ENCODE measurements at places on chromosomes 11 and 22.

DNA sequence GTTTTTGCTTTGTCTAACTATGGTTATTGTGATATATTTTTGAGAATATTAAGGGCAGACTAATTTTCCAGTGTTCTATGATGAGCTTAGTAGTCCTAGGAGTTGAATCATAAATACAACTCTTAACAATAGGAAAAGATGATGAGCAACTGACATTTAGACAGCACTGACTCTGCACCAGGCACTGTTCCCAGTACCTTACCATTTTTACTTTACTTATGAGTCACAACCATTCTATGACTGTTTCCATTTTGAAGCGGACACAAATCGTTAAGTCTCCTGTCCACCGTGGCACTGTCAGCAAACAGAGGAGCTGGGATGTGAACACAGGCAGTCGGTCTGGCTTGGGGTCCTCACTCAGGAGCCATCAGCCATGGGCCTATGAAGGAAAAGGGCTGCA, 3.4 kb upstream of the SCGB2A2 start:
- peaks cover 5% of the 10 kb centered on the region for H3K27me3 ChIP-seq
- H3K36me3 ChIP-seq, result no peaks in the 10 kb centered on the region
- no peak overlapping the region for H3K4me3 ChIP-seq
- no peak overlapping the region for H3K27ac ChIP-seq
- no peaks in the 10 kb centered on the region for H3K4me1 ChIP-seq
- DNase-seq, result no peak

DNA sequence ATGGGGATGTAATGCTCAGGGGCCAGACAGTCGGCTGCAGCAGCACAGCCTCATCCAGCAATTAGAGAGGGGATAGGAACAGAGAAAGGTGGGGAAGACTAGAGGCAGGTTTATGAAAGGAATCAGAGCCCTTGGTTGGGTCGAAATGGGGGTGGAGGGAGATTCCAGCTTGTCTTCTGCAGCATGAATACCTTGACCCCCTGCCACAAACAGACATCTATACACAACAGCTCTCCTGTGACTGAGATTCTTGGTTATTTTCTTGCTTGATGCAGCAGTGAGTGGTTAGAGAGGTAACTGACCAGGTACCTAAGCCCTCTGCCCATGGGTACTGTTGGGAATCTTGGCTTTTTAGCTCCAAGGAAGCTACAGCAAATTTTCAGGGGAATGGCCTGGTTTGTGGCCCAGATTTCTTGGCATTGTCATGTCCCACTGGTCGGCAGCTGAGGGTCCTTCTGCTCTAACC, at the start of gene TRIM49D1:
Gene TRIM49D1, minus strand, starts transcription at position 51 of the 466 bp plus-strand sequence. CDS start 4,535 bp downstream, outside the sequence.
- DNase-seq, result no peak
- H3K4me3 ChIP-seq, result no peak within 1 kb of the TSS
- H3K27ac ChIP-seq, result no peak within 1 kb of the TSS
- peaks cover 2% of the 10 kb centered on the region for H3K27me3 ChIP-seq
- H3K36me3 ChIP-seq, result no peaks in the 10 kb centered on the region

GRCh38 chr11:117020287-117020686, 77.9 kb downstream of the SIK3 start:
- DNase-seq, result no peak
- H3K36me3 ChIP-seq, result no peaks in the 10 kb centered on the region

GRCh38 chr11:134356656-134357544, 25.1 kb downstream of the GLB1L2 start:
- H3K4me1 ChIP-seq, result peaks cover 15% of the 10 kb centered on the region
- H3K27ac ChIP-seq, result no peak overlapping the region
- H3K27me3 ChIP-seq, result peaks cover 9% of the 10 kb centered on the region
- no peak for DNase-seq
- no peaks in the 10 kb centered on the region for H3K36me3 ChIP-seq

DNA sequence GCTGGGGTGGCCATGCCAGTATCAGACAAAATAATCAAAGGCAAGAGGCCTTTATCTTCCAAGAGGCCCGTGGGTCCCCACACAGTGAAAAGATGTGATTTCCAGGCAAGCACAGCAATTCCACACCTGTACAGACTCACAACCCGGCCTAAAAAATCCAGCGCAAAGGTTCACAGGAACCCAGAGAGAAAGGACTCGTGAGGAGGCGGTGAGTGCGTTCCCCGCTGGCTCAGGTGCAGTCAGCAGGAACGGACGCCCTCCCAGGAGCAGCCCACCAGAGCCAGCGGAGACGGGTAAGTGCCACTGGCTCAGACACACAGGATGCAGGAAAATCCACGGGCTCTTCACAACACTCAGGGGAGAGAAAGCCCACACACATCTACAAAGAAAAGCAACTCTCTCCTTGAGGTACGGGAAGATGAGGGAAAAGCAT, 4.4 kb downstream of the TOLLIP start:
- H3K36me3 ChIP-seq, result no peaks in the 10 kb centered on the region
- peaks cover 7% of the 10 kb centered on the region for H3K27me3 ChIP-seq
- H3K4me1 ChIP-seq, result peaks cover 54% of the 10 kb centered on the region
- DNase-seq, result no peak
- peak overlapping the region; percentile 15 for H3K4me3 ChIP-seq

DNA sequence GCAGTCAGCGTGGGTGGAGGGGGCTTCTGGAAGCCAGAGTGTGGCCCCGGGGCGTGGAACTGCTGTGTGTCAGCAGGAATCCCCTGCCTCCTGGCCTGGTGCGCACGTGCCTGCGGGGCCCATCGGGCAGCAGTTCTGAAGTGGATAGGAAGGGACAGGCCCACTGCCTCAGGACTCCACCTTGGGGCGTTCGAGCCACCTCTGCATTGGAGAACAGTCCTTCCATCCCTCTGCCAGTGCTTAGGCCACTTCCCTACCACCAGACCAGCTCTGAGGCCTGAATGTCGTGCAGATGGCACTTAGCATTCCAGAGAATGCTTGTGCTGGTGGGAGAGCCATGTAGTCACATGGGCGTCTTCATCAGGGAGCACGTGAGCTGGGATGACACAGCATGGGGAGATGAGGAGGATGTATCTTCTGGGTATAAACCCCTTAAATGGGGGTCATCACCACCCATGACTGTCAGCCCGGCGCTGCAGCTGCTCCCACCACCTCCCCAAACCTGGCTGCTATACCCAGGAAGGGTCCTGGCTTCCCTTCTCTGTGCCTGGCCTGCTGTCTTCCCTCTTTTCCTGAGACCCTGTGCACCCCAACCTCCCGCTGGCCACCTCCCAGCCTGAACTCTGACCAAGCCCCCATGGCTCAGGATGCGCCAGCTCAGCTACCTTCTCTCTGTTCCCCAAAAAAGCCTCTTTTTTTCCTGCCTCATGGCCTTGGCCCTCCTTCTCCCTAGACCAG, 9.7 kb downstream of the INCENP start:
- no peak overlapping the region for H3K4me3 ChIP-seq
- H3K36me3 ChIP-seq, result peaks cover 11% of the 10 kb centered on the region

GRCh38 chr11:61900251-61900650, 8.9 kb upstream of the FADS3 start:
- H3K4me1 ChIP-seq, result peaks cover 4% of the 10 kb centered on the region
- H3K4me3 ChIP-seq, result no peak overlapping the region
- no peaks in the 10 kb centered on the region for H3K27me3 ChIP-seq
- H3K36me3 ChIP-seq, result peaks cover 4% of the 10 kb centered on the region
- no peak for DNase-seq

GRCh38 chr11:47406896-47407745, 1.3 kb upstream of the SLC39A13 start:
- H3K4me1 ChIP-seq, result peaks cover 6% of the 10 kb centered on the region
- DNase-seq, result no peak
- H3K36me3 ChIP-seq, result no peaks in the 10 kb centered on the region

- H3K36me3 ChIP-seq, result no peaks in the 10 kb centered on the region
- peaks cover 8% of the 10 kb centered on the region for H3K4me1 ChIP-seq
- no peak overlapping the region for H3K4me3 ChIP-seq
- no peak for DNase-seq
- no peak overlapping the region for H3K27ac ChIP-seq
- H3K27me3 ChIP-seq, result no peaks in the 10 kb centered on the region
These were observed 23.0 kb upstream of the ZC3H12C start for GRCh38 chr11:110070176-110070575.

- H3K27ac ChIP-seq, result no peak overlapping the region
- no peaks in the 10 kb centered on the region for H3K36me3 ChIP-seq
- peaks cover 3% of the 10 kb centered on the region for H3K4me1 ChIP-seq
- no peak overlapping the region for H3K4me3 ChIP-seq
These were observed 2.3 kb downstream of the ASCL2 start for GRCh38 chr11:2267851-2268728.

GRCh38 chr11:100769617-100770016, 82.5 kb downstream of the ARHGAP42 start:
- no peaks in the 10 kb centered on the region for H3K4me1 ChIP-seq
- H3K27ac ChIP-seq, result no peak overlapping the region
- no peaks in the 10 kb centered on the region for H3K36me3 ChIP-seq
- H3K27me3 ChIP-seq, result peaks cover 3% of the 10 kb centered on the region
- no peak for DNase-seq

DNA sequence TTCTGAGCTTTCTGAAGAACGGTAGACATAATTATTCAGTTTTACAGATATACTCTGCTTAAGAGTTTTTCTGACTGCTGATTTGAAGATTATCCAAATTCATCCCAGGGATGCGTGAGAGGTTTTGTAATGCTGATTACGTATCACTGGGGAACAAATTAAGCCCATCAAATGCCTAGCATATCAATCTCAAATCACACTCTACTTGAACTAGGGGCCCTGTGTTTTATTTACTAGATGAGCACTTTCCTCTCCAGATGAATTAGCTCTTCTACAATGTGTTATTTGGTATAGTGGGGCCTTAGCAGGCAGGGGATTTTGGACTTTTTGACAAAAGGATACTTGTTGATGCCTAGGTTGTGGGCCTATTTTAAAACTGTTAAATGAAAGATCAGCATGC, 177.9 kb downstream of the JRKL start:
- H3K4me3 ChIP-seq, result no peak overlapping the region
- H3K4me1 ChIP-seq, result no peaks in the 10 kb centered on the region
- no peak for DNase-seq
- no peak overlapping the region for H3K27ac ChIP-seq
- no peaks in the 10 kb centered on the region for H3K27me3 ChIP-seq

GRCh38 chr11:86632499-86633269, 39.7 kb downstream of the ME3 start:
- H3K36me3 ChIP-seq, result no peaks in the 10 kb centered on the region
- no peak overlapping the region for H3K27ac ChIP-seq
- H3K4me3 ChIP-seq, result no peak overlapping the region
- peaks cover 3% of the 10 kb centered on the region for H3K27me3 ChIP-seq
- H3K4me1 ChIP-seq, result no peaks in the 10 kb centered on the region
- DNase-seq, result peak; percentile 33

- no peak overlapping the region for H3K4me3 ChIP-seq
- H3K36me3 ChIP-seq, result peaks cover 3% of the 10 kb centered on the region
- no peak for DNase-seq
- peaks cover 2% of the 10 kb centered on the region for H3K27me3 ChIP-seq
- no peak overlapping the region for H3K27ac ChIP-seq
- H3K4me1 ChIP-seq, result no peaks in the 10 kb centered on the region
These were observed 8.2 kb upstream of the PARVG start for GRCh38 chr22:44172370-44173108.
